Endothelial cell (in vitro differentiated cells): ENCODE measurements at places on chromosomes 5 and 9. TPM values are rescaled to one million over a fixed set of nuclear protein-coding genes. Genes with fewer than 3 reads are reported as not detected.

DNA sequence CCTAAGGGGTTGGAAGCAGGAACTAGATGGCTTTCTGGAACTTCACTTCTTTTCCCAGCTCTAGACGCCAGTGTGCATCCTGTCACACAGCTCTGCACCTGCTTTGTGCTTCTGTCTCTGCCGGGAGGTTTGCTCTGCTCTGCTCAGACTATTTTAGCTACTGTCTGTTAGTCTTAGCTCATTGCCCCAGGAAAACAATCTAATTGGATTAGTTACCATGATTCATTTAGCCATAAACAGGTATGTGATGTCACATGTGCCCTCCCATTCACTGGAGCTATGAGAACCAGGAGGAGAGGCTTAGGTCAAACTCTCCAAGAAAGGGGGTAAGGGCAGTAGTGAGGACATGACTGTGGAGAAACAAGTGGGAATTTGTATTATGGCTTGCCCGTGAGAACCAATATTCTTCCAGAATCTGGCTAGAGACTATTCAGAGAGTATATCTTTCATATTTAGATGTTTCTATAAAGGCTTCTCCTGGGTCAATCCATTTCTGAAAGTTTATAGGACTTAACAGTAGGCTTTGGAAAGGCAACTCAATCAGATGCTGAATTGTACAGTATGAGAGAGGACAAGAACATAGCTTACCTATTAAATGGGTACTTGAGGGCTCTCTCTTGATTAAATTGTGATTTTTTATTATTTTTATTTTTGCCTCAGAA lies 22.4 kb upstream of the NREP start:
- DNase-seq = no peak

- no peak for DNase-seq
Observed at GRCh38 chr5:89546657-89547056, 663.7 kb upstream of the MEF2C start.

DNA sequence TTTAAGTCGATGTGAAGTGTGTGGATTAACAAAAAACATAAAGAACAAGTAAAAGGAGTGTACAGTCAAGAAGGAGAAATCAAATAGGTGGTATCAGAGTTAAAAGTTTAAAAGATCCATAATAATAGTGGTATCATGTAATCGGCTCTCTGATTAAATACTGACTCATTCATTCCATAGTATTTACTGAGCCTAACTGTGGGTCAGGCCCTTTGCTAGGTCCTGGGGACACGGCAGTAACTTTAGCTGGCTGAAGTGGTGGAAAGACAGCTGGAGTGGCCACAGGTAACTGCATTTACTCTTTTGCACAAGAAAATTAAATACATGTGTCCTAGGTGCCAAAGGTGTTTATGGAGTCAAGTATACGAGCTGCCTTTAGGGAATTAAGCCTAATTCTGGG lies 124.0 kb downstream of the GNAQ start:
- no peak for DNase-seq

GRCh38 chr5:127313847-127314473 lies 23.4 kb downstream of the MEGF10 start:
- DNase-seq = peak; percentile 77

DNA sequence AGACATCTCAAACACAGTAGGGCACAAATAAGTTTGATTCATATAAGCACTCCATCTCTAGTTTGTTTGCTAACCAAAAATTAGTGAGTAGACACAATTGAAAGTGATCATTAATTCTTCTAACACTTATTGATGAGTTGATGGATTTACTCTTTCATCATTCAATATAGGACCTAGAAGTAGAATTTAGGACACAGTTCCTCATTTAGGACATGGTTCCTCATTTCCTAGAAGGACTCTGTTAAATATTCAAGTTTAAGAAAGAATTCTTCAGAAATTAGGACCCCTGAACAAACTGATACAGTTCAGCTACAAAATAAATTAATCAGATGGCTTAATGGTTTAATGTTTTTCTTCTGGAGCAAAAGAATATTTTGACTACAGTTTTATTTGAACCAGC lies 143.5 kb upstream of the PRR16 start:
- no peak for DNase-seq

DNA sequence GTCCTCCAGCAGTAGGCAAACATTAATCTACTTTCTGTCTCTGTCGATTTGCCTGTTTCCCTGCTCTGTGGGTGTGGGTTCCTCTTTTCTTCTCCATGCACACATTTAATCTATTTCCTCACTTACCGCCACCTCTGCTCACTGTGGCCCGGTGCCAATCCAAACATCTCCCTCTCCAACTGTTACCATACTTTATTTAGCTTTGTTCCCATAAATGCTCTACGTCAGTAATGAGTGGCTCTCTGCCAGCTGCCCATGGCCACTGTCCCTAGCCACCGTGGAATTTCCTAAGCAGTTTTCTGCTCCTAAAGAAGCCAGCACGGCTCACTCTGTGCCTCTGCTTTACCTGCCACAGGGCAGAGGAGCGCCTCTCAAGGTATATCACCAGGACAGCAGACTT lies 19.5 kb upstream of the GOLPH3 start:
- DNase-seq = no peak

GRCh38 chr5:34415559-34416198 lies 240.4 kb upstream of the RAI14 start:
- DNase-seq = no peak

DNA sequence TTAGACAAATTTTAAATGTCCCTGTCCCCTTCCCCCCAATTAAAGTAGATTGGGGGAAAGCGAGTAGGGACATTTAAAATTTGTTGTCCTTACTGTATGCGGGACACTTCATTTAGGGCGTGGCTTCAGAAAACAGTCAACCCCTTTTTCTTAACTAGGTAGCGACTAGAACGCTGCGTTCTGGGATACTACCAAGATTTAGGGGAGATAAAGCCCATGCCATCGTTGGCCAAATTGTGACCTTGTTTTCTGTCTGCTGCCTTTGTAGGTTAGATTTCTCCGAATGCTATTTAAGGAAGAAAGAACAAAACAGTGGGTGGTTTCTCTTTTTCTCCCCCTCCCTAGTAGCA lies 1.2 kb downstream of the CKS2 start:
- no peak for DNase-seq

GRCh38 chr9:10534850-10535249 lies 78.0 kb downstream of the PTPRD start:
- no peak for DNase-seq

GRCh38 chr9:96418083-96418919 lies at the start of gene ZNF367:
ZNF367 (minus strand) TSS chr9:96418370; CDS start chr9:96418032, 338 bp downstream.
- peak; percentile 94 for DNase-seq

- DNase-seq = no peak
Observed at GRCh38 chr5:96655085-96655484, 7.1 kb upstream of the CAST start.

DNA sequence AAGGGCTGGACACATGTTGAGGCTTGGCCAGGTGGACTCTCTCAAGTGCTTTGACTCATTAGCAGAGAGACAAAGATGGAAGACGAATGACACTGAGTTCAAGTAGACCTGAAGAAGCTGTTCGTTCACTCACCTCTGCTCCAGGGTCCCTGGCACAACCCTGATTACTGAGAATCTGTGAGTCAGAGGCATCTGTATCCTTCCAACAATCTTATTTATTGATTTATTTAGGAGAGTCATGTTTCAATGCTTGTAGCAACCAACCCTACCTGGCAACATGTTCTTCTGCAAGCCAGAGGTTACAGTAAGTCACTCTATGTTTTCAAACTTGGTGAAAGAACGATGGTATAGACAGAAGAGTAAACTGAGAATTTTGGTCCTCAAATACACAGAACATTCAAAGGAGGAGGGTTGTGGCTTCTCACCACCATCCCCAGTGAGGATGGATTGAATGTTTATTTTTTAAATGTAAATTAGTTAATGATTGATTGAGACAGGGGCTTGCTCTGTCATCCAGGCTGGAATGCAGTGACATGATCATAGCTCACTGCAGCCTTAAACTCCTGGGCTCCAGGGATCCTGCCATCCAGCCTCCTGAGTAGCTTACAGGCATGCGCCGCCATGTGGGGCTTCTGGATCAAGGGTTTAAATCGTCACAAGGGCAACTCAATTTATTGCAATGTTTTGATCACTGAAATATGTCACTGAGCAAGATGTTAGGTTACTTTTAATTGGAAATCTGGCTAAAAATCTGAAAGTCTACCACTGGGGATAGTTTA lies 55.7 kb upstream of the CARTPT start:
- no peak for DNase-seq

DNA sequence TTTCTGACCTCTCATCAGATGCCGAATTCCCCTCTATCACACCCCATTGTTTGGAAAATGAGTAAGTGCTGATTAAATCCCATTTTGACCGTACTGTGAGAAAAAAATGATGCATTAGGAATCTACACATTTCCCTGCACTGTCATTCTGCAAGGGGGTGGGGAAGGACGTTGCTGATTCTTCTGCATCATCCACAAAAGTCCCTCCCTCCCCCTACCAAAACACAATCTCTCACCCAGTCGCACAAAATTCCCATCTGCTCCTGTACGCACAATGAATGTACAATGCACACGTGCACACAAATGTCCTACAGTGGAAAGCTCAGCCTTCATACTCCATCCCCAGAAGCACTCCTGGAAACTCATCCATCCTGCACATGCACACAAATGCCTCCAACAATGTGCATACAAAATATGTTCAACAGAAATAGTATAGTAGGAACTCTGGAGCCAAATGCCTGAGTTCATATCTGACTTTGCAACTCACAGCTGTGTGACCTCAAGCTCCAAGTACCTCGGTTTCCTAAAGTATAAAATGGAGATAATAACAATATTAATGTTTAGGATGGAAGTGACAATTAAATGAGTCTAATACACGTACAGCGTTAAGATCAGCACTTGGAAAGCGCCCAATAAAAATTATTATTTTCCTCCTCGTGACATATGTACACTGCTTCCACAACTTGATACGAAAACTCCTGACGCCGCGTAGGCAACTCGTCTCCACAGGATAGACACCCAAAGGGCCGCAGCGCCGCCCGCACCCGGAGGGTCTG lies 809 bp downstream of the TNIP1 start:
- no peak for DNase-seq

DNA sequence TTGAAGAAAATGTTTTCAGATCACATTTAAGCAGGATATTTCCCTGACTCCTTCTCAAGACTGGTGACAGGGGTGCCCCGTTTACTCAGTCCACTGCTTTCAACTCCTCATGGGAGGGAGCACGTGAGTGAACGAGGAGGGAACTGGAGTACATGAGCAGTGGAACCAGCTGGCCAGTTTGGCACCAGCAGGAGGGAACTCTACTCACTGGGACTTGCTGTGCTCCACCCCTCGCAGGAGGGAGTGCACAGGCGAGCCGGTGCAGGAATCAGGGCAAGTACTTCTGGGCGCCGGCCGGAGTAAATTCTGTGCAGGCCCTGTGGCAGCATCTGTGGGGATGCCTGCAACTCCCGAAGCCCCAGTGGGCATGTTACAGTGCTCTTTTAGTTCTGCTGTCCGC lies 1941.1 kb upstream of the C9orf72 start:
- DNase-seq = no peak

- DNase-seq = no peak
Observed at GRCh38 chr5:11277323-11277722, 516.3 kb upstream of the DAP start.

- DNase-seq = no peak
Observed at GRCh38 chr5:11684607-11685006, 219.6 kb downstream of the CTNND2 start.

DNA sequence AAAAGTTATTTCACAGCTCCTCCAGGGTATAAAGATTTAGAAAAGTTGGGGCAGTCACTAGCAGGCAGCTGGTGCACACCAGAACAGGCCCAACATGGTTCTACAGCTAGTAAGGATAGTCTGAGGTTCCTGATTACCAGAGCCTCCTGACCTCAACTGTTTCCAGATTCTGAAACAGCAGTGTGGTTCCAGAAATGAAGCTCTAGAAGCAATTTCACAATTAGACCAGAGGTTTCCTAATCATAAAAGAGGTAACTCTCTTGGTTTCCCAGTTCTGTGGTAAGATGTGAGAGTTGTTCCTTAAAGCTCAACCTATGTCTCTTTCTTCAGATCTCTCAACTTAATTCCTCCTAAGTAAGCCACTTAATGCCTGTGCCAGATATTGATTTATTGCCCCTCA lies 11.9 kb downstream of the AGTPBP1 start:
- DNase-seq = no peak

GRCh38 chr5:140869555-140869886 lies 764 bp downstream of the PCDHA11 start:
- no peak for DNase-seq

GRCh38 chr5:11719888-11720481 lies 184.3 kb downstream of the CTNND2 start:
- DNase-seq = peak; percentile 74

- DNase-seq = no peak
Observed at GRCh38 chr9:105670315-105670714, 8.1 kb downstream of the TAL2 start.

- no peak for DNase-seq
Observed at GRCh38 chr9:108536836-108537601, 318.8 kb downstream of the ACTL7B start.

- DNase-seq = no peak
Observed at GRCh38 chr5:64969578-64969977, 200.8 kb downstream of the CWC27 start.

The ORM1 gene
- total RNA-seq = not detected

The FOXD4L4 gene
- 0.13 TPM for total RNA-seq

The NPR3 gene
- 73.3 TPM for total RNA-seq

The SFXN1 gene
- 53.9 TPM for total RNA-seq

The SEMA5A gene
- 31.1 TPM for total RNA-seq

The ABLIM3 gene
- total RNA-seq = 3.6 TPM

The TNC gene
- total RNA-seq = 10.1 TPM

The ENTR1 gene
- total RNA-seq = 45.0 TPM

The LRRC70 gene
- total RNA-seq = 35.0 TPM

The TSSK1B gene
- not detected for total RNA-seq

The IGFBPL1 gene
- 9.1 TPM for total RNA-seq

The SPATA31E1 gene
- 0.05 TPM for total RNA-seq
